PC-9 (cell line): ENCODE measurements at places on chromosomes 5 and 9.

DNA sequence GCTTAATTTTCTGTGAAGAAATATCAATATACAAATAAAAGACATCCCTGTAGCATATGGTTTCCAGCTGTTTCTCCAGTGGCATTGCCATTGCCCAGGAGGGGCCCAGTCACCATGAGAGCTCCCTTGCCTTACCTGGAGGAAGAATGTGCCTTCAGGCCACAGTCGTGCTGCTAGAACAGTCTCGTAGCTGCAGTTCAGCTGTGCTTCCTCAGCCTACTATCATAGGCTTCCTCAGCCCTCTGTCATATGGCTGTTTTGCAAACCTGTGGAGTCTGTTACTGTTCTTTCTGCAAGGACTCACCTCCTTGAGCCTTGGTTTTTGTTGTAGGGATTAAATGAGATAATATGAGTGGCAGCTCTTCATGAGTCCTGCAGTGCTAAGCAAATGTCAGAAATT, 67.6 kb downstream of the RCL1 start:
- no peak for DNase-seq

DNA sequence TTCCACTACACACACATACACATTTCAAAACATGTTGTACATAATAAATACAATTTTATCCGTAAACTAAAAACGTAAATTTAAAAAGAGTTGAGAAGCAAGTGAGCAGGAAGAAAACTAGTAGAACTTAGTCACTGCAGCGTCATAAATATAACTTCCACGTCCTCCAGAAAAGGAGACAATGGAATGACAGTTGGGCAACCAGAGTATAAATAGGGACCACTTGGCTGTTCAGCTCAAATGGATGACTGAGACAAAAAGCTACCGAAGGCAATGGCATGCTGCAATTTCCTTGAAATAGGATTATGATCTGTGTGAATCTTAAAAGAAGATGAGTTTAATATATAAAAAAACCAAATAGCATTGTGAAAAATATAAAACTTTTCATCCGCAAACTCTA, 438.5 kb upstream of the RGMB start:
- DNase-seq: no peak

DNA sequence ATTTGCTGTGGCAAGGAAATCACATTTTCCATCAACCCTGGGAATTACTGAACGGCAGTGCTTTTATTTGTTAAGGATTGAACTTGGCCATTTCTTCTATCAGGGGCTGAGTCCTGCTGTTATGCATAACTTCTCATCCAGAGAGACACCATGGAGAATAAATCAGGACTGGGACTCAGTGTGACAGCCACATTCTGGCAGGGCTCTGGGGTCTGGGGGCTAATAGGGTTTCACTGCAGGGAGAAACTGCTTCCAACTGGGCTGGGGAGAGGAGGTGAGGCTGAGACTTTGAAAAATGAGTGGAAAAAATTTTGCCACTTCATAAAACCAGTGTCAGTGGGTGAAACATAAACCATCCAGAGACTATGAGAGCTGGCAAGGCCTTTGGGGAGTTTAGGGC, 95.7 kb upstream of the ALDH1B1 start:
- no peak for DNase-seq

DNA sequence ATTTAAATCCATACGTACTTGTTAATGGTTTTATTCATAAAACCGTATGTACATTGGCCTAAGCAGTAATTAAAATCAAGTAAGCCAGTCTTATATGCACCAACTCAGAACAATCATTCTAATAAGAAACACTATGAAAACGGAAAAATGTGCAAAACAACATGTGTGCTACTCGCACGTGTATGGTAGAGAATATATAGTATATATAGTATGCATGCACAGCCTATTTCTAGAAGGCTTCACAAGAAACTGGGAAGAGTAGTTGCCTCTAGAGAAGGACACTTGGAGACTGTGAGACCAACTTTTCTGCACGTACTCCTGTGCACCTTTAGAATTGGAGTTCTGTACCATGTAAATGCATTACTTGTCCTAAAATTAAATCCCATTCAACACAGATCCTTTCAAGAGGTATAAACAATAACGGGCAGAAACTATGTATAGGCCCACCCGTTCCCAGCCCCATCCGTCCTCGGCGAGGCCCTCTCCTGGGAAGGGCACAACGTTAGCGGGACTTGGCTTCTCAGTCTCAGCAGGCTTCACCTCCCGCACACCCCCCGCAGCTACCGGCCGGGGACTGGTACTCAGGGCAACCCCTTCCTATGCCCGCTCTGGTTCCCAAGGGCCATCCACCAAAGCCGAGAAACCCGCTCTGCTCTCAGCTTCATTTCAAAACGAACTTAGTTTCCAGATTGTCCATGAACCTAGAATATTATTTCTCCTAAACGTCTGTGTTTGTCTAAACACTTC, 2.0 kb downstream of the CDC14B start:
- DNase-seq: no peak

DNA sequence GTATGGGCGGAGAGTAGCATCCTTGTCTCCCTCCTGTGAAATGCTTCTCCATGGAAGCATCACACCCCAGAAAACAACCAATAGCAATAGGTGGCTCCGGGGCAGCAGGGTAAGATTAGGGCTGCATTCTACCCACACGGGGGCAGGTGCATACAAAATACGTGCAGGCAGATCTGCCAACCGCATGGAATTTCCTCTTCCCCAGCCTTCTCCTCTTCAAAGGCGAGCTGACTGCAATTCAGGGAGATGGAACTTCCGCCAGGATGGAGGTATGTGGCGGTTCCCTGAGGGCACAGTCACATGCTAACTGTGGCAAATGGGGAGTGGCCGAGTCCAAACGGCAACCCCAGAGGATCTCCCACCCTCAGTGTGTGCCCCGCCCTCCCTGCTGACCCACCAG, 81.5 kb downstream of the LMNB1 start:
- no peak for DNase-seq

DNA sequence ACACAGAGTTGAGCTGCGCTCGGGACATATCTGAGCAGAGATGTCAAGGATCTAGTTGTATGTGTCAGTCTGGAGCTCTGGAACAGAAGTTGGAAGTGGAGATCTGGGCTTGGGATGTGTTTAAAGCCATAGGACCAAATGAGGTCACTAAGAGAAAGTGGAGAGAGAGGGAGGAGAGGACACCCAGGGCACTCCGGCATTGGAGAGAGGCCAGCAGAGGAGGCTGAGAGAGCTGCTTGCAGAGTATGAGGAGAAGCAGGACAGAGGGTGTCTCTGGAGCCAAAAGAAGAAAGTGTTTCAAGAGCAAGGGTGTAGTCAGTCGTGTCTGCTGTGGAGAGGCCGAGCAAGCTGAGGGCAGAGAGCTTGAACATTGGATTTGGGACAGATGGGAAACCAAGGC, 34.7 kb downstream of the ARHGEF37 start:
- no peak for DNase-seq

- no peak for DNase-seq
These were observed at the start of gene C1QTNF3 for GRCh38 chr5:34043099-34043876. C1QTNF3 (minus strand) TSS chr5:34043213; CDS start chr5:34043125, 88 bp downstream.

- no peak for DNase-seq
These were observed 255.9 kb downstream of the SAXO1 start for GRCh38 chr9:18776836-18777820.
